Upper lobe of left lung (tissue), 6 donors: ENCODE measurements at places on chromosomes 6 and 20.

DNA sequence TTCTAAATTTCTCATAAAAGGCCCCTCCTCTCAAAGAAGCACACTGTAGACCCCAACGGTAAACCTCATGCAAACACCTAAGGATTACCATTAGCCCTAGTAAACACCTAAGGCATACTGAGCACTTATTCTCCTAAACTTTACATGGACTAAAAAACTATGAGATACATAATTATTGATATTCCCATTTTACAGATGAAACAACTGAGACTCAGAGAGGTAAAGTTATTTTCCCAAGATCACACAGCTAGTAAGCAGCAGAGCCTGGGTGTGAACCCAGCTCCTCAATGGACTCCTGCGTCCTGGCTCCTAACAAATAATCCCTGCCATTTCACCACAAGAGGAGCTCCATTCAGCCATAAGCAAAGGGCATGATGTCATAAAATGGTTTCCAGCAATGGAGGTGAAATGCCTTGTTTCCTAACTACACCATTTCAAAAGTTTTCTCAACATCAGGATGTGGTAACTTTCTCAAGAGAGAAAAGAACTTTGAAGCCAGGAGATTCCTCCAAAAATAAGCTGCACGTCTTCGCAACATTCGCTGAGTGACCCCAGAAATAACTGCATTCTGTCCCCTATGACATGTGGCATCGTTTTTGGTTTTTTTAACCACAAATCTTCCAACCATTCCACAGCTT is 4.1 kb downstream of the ATP9A start:
- DNase-seq: no peak
- H3K4me1 ChIP-seq: peaks cover 20% of the 10 kb centered on the region
- H3K27ac ChIP-seq: no peak overlapping the region

DNA sequence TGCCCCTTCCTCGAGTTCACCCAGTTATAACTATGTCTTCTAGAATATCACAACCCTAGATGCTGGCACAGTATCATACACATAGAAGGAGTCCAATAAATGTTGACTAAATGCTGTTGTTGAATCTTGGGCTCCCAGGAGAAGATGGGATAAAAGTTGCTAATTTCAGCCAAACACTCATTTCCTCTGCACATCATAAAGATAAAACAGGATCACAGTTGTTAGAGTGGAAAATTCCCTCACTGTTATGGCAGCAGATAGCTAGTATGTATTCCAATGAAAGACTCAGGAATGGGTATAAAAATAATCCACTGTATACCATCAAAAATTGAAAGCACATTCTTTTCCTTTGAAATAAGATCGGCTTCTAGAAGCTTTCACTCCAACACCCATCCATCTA is 294.9 kb upstream of the TSHZ2 start:
- no peaks in the 10 kb centered on the region for H3K27me3 ChIP-seq
- no peak overlapping the region for H3K27ac ChIP-seq
- no peak for DNase-seq
- no peaks in the 10 kb centered on the region for H3K4me1 ChIP-seq
- H3K36me3 ChIP-seq: no peaks in the 10 kb centered on the region

- peak; percentile 42 for DNase-seq
- peaks cover 12% of the 10 kb centered on the region for H3K4me1 ChIP-seq
- no peaks in the 10 kb centered on the region for H3K36me3 ChIP-seq
- peak overlapping the region; percentile 43 for H3K27ac ChIP-seq
- no peaks in the 10 kb centered on the region for H3K27me3 ChIP-seq
Observed at GRCh38 chr6:47044397-47044796, 2.3 kb upstream of the ADGRF1 start.

DNA sequence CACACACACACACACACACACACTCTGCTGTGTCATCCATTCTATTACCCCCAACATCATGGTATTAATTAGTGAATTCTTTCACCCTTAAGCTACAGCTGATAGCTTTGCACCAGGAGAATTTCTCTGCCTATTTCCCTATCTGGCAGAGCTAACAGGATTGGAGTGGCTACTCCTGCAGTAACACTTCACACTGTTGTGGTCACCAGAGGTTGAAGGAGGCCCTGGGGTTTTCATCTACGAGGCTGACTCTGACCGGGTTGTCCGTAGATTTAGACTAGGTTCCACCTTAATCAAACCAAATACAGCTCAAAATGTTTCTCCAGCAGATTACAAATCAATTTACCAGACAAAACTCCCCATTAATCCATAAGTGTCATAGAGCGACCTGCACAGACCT is 69.2 kb upstream of the RIPOR2 start:
- peak; percentile 80 for DNase-seq
- H3K4me3 ChIP-seq: no peak overlapping the region
- H3K36me3 ChIP-seq: no peaks in the 10 kb centered on the region
- peak overlapping the region; percentile 87 for H3K27ac ChIP-seq
- no peaks in the 10 kb centered on the region for H3K27me3 ChIP-seq

- no peaks in the 10 kb centered on the region for H3K36me3 ChIP-seq
- H3K4me3 ChIP-seq: no peak overlapping the region
- DNase-seq: no peak
- peaks cover 3% of the 10 kb centered on the region for H3K4me1 ChIP-seq
Observed at GRCh38 chr6:117706504-117706903, 31.2 kb downstream of the NUS1 start.

- no peaks in the 10 kb centered on the region for H3K27me3 ChIP-seq
- H3K27ac ChIP-seq: no peak overlapping the region
- peaks cover 29% of the 10 kb centered on the region for H3K4me1 ChIP-seq
- no peak overlapping the region for H3K4me3 ChIP-seq
- no peak for DNase-seq
- H3K36me3 ChIP-seq: no peaks in the 10 kb centered on the region
Observed at GRCh38 chr6:22145823-22146677, 150.8 kb downstream of the PRL start.

- no peak overlapping the region for H3K27ac ChIP-seq
- H3K4me1 ChIP-seq: no peaks in the 10 kb centered on the region
- no peak for DNase-seq
- no peaks in the 10 kb centered on the region for H3K27me3 ChIP-seq
Observed at GRCh38 chr20:44010162-44010704, 95.6 kb downstream of the TOX2 start.

DNA sequence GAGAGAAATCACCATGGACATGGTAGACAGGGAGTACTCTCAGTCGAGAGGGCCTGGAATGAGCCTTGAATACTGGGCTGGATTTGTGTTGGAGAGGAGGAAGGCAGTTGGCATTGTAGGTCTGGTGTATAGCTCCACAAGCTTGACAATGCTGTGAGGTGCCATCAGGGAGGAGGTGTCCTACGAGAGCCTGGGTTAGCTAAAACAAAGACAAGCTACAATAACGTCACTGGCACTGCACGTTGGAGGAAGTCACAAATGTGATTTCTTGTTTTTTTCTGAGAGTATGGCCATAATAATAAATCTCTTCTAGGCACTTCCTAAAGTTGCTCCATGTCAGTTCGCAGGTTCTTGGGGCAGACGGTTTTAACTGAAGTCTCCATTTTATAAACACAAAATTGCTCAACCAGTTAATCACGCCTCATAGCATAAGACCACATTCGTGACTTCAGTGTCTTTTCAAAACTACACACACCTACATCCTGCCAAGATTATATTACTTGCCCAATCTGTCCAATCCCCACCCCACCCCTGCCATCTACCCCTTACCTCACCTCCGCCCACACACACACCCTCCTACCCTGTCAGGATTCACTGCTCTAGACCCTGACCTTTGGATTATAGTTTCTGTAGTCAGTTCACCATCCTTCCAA is 4.4 kb upstream of the HLA-DMB start:
- H3K4me3 ChIP-seq: no peak overlapping the region
- H3K36me3 ChIP-seq: peaks cover 5% of the 10 kb centered on the region
- H3K4me1 ChIP-seq: peaks cover 30% of the 10 kb centered on the region
- DNase-seq: no peak
- no peaks in the 10 kb centered on the region for H3K27me3 ChIP-seq

GRCh38 chr20:58647796-58648501 is 3.1 kb upstream of the STX16 start:
- no peaks in the 10 kb centered on the region for H3K36me3 ChIP-seq
- DNase-seq: no peak
- H3K27me3 ChIP-seq: no peaks in the 10 kb centered on the region
- H3K4me1 ChIP-seq: peaks cover 10% of the 10 kb centered on the region
- H3K27ac ChIP-seq: no peak overlapping the region

GRCh38 chr6:20952699-20953474 is 418.6 kb downstream of the CDKAL1 start:
- DNase-seq: no peak
- H3K27me3 ChIP-seq: no peaks in the 10 kb centered on the region
- H3K4me1 ChIP-seq: no peaks in the 10 kb centered on the region

GRCh38 chr6:2410656-2411380 is 165.4 kb upstream of the GMDS start:
- no peak overlapping the region for H3K4me3 ChIP-seq
- H3K4me1 ChIP-seq: no peaks in the 10 kb centered on the region
- H3K36me3 ChIP-seq: no peaks in the 10 kb centered on the region
- H3K27ac ChIP-seq: no peak overlapping the region

- H3K27me3 ChIP-seq: no peaks in the 10 kb centered on the region
- H3K27ac ChIP-seq: no peak overlapping the region
- H3K36me3 ChIP-seq: no peaks in the 10 kb centered on the region
- H3K4me1 ChIP-seq: no peaks in the 10 kb centered on the region
Observed at GRCh38 chr6:29509239-29509638, 21.5 kb upstream of the MAS1L start.

GRCh38 chr6:12171717-12172116 is 118.4 kb upstream of the EDN1 start:
- H3K4me1 ChIP-seq: no peaks in the 10 kb centered on the region
- no peak overlapping the region for H3K27ac ChIP-seq
- no peaks in the 10 kb centered on the region for H3K36me3 ChIP-seq
- no peak for DNase-seq

DNA sequence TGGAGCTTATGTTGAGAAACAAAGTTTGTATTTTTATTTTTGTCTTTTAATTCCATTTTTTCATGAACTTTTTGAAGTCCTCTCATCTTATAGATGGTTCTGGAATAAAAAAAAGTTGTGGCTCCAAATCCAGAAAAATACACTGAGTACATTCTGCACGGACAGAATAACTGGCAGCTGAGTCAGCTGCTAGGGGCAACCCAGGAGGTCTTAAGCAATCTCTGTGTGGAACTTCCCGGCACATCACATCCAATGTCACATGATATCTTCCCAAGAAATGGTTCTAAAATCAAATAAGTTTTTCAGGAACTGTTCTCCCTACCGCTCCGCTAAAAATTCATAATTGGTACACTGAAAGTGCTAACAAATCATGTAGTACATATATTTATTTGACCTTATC is 29.8 kb downstream of the SLC13A3 start:
- no peak overlapping the region for H3K4me3 ChIP-seq
- no peak overlapping the region for H3K27ac ChIP-seq
- H3K27me3 ChIP-seq: no peaks in the 10 kb centered on the region
- no peak for DNase-seq

GRCh38 chr20:49395183-49395582 is 87.3 kb downstream of the KCNB1 start:
- no peak overlapping the region for H3K27ac ChIP-seq
- DNase-seq: no peak
- no peaks in the 10 kb centered on the region for H3K36me3 ChIP-seq
- H3K4me3 ChIP-seq: no peak overlapping the region
- H3K27me3 ChIP-seq: no peaks in the 10 kb centered on the region
- H3K4me1 ChIP-seq: no peaks in the 10 kb centered on the region
